ENCODE measurements at places on chromosomes 2 and 18. TPM values are rescaled to one million over a fixed set of nuclear protein-coding genes. Genes with fewer than 3 reads are reported as not detected.

The STK17B gene
- 66.0 TPM for polyA plus RNA-seq

The INHBB gene
- polyA plus RNA-seq, result not detected

The GKN1 gene
- polyA plus RNA-seq, result not detected

The DNMT3A gene
- 29.0 TPM for polyA plus RNA-seq

The REL gene
- polyA plus RNA-seq, result 12.0 TPM

The BOLL gene
- 0.08 TPM for polyA plus RNA-seq

The C2orf81 gene
- 7.9 TPM for polyA plus RNA-seq

The NPPC gene
- not detected for polyA plus RNA-seq

The ADD2 gene
- 5.3 TPM for polyA plus RNA-seq
